ENCODE measurements at places on chromosomes 2 and 18.

GRCh38 chr2:49004036-49004626 is 150.2 kb downstream of the FSHR start:
- no peak for DNase-seq

DNA sequence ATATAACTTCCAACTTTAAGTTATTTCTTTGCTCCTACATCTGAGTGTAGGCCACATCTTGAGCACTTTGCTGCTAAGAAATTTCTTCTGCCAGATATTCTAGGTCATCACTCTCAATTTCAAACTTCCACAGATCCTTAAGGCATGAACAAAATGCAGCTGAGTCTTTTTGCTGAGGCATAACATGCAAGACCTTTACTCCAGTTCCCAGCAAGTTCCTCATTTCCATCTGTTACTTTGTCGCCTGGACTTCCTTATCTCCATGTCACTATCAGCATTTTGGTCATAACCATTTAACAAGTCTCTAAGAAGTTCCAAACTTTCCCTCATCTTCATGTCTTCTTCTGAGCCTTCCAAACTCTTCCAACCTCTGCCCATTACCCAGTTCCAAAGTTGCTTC is 1077.3 kb upstream of the TMEFF2 start:
- no peak for DNase-seq

DNA sequence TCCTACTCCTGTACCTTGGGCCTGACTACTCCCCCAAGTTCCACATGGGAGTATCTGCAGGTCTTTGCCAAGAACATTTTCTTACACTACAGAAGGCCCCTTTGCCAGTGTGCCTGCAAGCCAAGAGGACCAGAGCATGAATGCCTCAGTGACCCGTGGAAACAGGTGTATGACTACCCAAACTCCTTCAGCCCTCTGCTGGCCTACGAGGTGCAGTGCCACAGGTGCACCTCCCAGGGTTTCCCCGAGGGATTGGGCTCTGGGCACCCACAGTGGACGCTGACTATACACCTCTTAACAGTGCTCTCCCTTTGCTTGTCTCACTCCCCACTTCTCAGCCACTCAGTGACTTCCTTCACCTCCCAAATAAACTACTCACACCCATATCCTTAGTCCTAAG is 91.4 kb downstream of the COL6A3 start:
- DNase-seq: peak; percentile 78

DNA sequence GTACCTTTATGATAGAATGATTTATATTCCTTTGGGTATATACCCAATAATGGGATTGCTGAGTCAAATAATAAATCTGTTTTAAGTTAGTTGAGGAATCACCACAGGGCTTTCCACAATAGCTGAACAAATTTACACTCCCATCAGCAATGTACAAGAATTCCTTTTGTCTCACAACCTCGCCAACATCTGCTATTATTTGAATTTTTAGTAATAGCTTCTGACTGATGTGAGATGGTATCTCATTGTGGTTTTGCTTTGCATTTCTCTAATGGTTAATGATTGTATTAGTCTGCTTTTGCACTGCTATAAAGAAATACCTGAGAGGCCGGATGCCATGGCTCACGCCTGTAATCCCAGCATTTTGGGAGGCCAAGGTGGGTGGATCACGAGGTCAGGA is 1387.6 kb upstream of the ACVR2A start:
- DNase-seq: no peak

GRCh38 chr18:48765053-48765452 is 185.7 kb downstream of the SMAD7 start:
- DNase-seq: no peak

DNA sequence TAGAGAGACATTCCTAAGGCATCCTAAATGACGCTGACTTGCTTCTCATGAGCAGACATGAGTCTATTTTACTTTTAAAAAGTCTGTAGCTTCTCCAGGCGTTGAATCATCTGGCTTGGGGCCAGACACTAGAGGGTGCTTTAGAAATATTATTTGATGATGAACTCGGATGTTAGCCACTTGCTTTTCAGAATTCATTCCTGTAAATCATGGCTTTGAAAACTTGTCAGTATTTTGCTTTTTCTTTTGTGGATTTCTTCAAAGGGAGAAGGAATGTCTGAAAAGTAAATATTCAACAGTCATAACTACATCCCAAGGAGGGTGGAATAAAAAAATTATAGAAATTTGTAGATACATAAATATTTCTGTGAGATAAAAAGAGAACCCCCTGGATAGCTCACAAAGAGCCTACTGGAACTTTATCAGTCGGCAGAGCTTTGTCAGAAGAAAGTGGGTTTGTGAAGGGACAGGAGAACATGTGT is 370.8 kb downstream of the OSR1 start:
- DNase-seq: no peak

All from endodermal cell (in vitro differentiated cells).